ENCODE measurements at places on chromosomes 5 and 9.

- no peak for DNase-seq
Measured at GRCh38 chr5:137016783-137017324, 482.3 kb downstream of the SPOCK1 start.

- DNase-seq, result peak; percentile 23
Measured at GRCh38 chr9:6049798-6050197, 34.4 kb upstream of the RANBP6 start.

- DNase-seq, result no peak
Measured at GRCh38 chr5:173901705-173902104, 13.6 kb downstream of the CPEB4 start.

DNA sequence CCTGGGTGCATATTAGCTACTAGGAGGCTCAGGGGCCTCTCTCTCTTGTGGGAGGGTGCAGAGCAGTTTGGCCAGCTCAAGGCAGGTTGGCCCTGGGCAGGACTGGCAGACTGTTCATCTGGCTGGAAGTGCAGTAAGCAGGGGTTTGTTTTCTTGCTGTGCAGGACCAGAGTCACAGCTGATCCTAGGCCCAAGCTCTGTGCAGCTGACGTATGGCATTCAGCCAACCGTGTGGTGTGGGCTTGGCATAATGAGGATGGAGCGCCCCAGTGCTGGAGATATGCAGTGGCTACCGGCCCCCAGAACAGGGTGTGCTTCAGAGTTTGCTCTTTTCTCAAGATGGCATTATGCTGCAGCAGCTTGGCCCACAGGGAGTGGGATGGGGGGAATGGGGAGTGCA is 31.0 kb upstream of the PHF24 start:
- no peak for DNase-seq

DNA sequence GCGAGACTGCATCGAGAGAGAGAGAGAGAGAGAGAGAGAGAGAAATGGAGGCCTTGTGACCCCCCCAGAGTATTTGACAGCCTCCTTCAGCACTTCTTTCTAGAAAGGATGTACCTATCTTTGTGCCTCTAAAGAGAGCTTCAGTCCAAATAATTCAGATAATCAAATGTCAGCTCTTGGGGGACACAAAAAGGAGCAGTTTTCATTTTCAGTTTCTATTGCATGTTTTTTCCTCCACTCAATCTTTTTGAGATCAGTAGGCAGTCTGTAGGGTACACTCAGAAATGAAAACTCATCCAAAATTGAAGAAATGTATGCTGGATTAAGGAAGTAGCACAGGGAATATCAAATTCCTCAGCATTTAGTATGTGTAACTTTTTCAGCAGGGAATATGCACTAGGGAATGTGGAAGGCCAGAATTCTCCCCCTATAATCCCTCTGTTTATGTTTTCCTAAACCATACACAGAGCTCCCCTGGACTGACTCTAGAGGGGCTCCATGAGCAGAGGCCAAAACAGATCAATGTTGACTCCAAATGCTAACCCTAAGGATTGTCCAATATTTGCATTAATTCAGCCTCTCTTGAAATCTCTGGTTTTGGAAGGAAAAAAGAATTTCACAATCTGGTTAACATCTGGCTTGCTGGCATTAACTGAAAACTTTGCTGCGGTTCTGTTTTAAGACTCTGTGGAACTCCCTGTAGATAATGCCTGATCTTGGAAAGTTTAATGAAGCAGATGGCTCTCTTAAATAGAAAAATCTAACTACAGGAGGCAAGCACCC is 250.1 kb downstream of the CEMIP2 start:
- DNase-seq, result no peak

GRCh38 chr5:31751610-31752009 is 112.7 kb downstream of the PDZD2 start:
- DNase-seq, result no peak

GRCh38 chr5:135433681-135434426 is 13.3 kb downstream of the DCANP1 start:
- DNase-seq, result peak; percentile 55

GRCh38 chr5:172110921-172111851 is 76.8 kb downstream of the STK10 start:
- DNase-seq, result peak; percentile 97

GRCh38 chr5:169805937-169806700 is 169.0 kb downstream of the DOCK2 start:
- no peak for DNase-seq

Measured in CD14-positive monocyte (primary cell).